Right renal cortex interstitium (tissue), 3 donors: ENCODE measurements at places on chromosomes 3 and 15. TPM values are rescaled to one million over a fixed set of nuclear protein-coding genes. Genes with fewer than 3 reads are reported as not detected.

The THSD4 gene
- polyA plus RNA-seq = 33.2 TPM

The CYP1A2 gene
- polyA plus RNA-seq = 0.10 TPM

The FAM131A gene
- polyA plus RNA-seq = 9.8 TPM

The PRICKLE2 gene
- polyA plus RNA-seq = 19.0 TPM

The SLC4A7 gene
- 24.9 TPM for polyA plus RNA-seq

- DNase-seq = no peak
Observed at GRCh38 chr15:31228011-31228484, 98.6 kb upstream of the KLF13 start.

DNA sequence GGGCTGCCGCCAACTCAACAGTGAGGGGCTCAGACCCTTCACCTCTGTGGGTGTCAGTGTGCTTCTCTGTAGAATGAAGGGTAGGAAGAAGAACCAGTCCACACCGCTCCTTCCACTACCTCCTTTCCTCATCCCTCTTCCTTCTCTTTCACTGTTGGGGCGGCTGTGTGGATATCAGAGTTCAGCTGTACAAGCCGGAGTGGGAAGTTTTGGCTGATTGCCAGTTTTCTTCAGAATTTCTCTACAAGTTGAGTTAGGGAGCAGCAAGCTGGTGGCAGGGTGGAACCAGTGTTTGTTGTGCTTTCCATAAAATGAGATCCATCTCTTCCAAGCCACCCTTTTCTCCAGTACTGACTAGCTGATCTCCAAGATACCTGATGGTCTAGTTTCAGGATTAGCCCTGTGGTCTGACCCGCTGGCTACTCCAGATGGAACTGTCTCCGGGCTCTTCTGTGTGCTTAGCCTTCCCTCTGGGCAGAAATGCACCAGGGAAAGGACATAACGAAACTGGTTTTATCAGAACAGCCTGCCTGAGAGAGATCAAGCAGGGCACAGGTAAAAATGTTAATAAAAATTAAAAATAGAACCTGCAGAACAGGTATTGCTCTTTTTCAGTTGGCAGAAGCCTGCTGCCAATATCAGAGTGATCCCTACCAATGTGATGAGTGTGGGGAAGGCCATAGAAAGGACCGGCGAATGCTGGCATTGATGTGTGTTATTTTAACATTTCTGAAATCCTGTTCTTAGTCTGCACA is 169.9 kb upstream of the TSC22D2 start:
- no peak for DNase-seq

DNA sequence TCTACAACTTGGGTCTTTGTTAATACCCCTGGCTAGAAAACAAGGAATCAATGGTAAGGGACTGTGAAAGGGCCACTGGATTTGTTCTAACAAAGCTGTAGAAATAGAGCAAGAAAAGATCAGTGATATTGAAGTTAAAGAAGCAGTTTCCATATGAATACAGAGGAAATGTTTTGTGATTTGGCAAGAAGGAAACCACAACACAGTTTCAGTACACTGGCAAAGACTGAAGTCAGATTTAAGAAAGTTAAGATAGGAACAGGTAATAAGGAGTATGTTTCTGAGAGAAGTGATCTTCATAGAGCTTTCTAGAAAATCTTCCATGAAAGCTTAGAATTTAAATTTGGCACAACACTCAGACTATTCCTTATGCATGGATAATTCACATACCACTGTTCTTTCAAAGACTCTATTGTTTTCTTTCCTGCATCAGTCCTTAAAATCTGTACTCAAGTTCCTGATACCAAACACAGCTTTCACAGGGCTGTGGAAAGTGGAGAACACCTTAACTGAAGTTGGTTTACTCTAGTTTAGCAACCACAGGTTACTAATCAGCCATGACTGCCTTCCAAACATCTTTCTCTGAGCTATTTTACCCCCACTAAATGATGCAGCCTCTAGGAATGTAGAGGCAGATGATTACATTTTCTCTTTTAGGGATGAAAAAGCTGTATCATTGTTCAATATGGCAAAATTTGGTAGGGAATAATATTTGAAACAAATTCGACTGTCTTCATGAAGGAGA is 32.4 kb upstream of the ALCAM start:
- no peak for DNase-seq

DNA sequence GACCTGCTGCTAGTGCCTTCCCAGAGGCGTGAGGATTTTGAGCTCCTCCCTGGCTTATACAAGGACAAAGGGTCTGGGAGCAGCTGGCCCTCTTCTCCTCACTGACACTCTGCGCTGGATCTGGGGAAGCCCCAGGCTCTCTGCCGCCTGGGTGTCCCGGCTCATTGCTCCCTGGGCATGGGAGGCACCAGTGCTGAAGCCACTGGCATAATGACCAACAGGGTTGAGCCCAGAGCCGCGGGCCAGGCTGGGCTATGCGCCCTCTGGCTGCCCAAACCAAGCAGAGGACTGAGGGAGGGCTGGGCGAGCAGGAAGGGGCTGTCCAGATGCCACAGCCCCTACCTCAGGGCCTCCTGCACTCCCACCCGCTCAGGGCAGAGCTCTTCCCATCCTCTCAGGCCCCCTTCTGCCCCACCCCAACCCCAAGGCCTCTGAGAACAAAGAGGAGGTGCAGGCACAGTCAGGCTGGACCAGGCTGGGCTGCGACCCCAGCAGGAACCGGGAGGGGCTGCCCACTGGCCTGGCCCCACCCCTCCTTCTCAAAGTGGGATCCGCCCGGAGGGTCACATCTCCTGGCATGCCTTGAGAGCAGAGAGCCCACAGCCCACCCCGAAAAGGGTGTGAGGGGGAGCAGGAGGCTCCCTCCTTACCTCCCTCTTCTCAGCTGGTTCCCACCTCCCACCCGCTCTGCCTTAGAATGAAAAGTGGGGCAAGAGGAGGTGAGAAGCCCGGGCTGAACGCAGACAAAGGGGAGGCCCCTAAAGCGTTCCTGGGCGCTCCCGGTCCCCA is 1.6 kb downstream of the LINGO1 start:
- DNase-seq = no peak

GRCh38 chr3:25964141-25964540 is 174.3 kb downstream of the OXSM start:
- no peak for DNase-seq

DNA sequence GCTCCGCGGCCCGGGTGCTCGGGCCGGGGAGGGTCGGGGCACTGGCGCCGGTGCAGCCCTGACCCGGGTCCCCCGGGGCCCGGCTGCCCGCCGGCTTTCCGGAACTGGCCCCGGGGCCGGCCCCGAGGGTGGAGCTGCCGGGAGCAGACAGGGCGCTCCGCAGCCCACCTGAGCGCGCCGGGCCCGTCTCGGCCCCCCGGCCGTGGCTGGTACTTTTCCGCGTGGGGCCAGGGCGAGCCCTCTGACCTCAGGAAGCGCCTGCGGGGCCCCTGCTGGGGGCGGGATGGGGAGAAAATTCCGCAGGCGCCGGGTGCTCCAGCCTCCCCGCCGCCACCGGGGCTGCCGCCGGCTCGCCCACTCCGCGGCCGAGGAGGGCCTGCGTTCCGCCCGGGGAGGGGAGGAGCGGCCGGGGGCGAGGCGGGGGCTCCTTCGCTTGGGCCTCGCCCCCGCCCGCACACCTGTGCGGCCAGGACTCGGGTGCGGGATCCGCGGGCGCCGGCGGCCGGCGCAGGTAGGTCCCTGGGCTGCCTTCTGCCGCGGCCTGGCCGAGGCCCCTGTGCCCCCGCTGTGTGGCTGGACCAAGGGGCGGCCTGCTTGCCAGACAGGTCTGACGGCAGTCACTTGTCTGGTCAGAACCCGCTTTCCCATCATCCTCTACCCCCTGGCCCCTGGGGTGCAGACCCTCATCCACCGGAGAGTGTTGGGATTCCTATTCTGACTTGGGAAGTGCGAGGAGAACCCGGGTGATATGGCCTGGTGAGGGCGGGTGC is 3.5 kb downstream of the FURIN start:
- no peak for DNase-seq

- DNase-seq = no peak
Observed at GRCh38 chr3:133393204-133393603, 6.7 kb upstream of the BFSP2 start.

GRCh38 chr3:46576879-46577278 is 10.8 kb upstream of the LRRC2 start:
- no peak for DNase-seq

GRCh38 chr3:73490453-73491286 is 134.1 kb downstream of the PDZRN3 start:
- no peak for DNase-seq

- no peak for DNase-seq
Observed at GRCh38 chr15:56371495-56372147, 6.4 kb downstream of the TEX9 start.

GRCh38 chr3:150376001-150376848 is 31.9 kb upstream of the TSC22D2 start:
- no peak for DNase-seq

GRCh38 chr3:115806501-115806900 is 183.2 kb downstream of the GAP43 start:
- DNase-seq = no peak

GRCh38 chr3:121481106-121481880 is 64.5 kb downstream of the POLQ start:
- no peak for DNase-seq

DNA sequence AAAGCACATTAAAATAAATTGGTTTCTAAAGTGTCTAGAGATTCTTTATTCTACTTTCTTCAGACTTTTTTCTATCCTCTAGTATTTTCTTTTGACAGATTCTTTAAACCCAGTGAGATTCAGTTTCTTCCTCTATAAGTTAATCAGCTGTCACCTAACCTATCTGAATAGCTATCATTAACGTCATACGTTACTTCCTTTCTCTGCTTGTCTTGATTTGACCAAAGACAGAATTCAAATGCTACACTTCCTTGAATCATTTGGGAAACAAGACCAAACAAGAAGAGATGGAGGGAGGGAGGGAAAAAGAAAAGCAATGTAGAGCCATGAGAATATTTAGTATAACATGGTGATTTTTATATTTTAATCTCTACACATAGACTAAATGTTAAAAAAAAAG is 235.2 kb downstream of the NAALADL2 start:
- DNase-seq = no peak

DNA sequence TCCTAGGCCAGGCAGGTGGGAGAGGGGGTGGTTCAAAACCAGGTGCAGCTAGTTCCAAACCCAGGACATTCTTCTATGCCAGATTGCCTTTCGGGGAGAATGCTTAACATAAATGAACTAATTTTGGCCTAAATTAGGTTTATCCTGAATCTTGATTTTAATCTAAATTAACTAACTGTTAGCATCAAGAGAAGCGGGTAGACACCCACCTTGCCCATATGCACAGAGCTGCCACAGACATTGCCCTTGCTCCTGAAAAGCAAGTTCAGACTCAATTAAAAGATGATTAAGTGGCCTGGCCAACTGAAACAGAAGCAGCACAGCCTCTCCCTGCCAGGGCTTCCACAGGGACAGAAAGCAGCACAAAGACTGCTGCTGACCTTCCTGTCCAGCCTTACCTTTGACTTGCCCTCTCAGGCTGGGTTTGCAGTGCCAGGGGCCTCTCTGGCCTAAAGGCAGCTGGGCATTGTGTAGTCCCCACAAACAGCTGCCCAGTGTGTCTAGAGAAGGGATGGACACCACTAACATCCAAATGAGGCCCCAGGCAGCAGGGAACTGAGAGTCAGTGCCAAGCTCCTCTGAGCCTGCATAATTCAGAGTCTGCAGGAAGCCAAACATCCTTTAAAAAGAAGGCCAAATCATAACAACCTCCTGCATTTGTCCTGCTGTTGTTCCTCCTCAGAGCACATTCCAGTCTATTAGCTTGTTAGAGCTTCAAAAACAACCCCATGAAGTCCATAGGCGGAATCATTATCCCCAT is 15.4 kb upstream of the OXTR start:
- no peak for DNase-seq

- DNase-seq = no peak
Observed at GRCh38 chr3:115396801-115397200, 226.5 kb upstream of the GAP43 start.

GRCh38 chr3:148792516-148792915 is 35.1 kb upstream of the CPB1 start:
- DNase-seq = no peak

GRCh38 chr3:191328962-191329653 is at the start of gene CCDC50:
Gene CCDC50 (plus strand): TSS chr3:191329394. CDS start chr3:191329675, 281 bp downstream.
- DNase-seq = peak; percentile 62

- peak; percentile 42 for DNase-seq
Observed at GRCh38 chr3:3015185-3016089, 94.7 kb downstream of the IL5RA start.
